ENCODE measurements at places on chromosomes 12 and 14. TPM values are rescaled to one million over a fixed set of nuclear protein-coding genes. Genes with fewer than 3 reads are reported as not detected.

SYCP3 gene
- 0.29 TPM for polyA plus RNA-seq

- DNase-seq = no peak
These were observed 53.0 kb upstream of the FRS2 start for GRCh38 chr12:69417231-69417630.

- no peak for DNase-seq
These were observed 19.2 kb downstream of the IL26 start for GRCh38 chr12:68206446-68206845.

DNA sequence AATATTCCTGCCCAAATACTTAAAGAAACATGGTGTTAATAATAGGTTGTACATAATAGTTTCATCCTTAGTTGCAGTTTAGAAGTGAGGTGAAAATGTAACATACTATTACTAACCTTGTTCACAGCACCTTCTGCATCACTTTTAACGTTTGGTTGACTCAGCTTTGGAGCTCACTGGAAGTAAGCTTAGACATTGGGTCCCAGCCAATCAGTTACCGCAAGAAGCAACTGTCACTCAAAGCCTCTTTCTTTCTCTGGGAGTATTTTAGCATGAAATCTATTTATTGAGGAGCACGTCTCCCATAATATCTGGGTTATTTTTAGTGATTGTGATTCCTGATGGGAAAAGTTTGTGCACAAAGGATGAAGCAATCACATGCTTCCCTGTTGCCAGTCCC is 472.6 kb downstream of the SNAPC1 start:
- no peak for DNase-seq

- DNase-seq = no peak
These were observed 242.6 kb downstream of the CPNE8 start for GRCh38 chr12:38662829-38663228.

LETMD1 gene
- polyA plus RNA-seq = 45.5 TPM

DNA sequence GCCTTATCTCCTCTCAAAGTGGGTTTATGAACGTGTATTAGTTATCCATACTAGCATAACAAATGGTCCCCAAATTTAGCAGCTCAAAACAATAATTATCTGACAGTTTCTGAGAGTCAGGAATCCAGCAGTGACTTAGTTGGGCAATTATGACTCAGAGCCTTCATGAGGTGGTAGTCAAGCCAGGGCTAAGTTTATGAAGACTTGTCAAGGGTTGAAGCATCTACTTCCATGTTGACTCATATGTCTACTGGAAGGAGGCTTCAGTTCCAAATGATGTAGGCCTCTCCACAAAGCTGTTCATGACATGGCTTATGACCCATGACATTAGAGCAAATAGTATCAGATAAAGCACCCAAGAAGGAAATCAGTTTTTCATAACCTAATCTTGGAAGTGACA is 73.2 kb downstream of the IPO8 start:
- DNase-seq = no peak

OR6C2 gene
- polyA plus RNA-seq = not detected

DNA sequence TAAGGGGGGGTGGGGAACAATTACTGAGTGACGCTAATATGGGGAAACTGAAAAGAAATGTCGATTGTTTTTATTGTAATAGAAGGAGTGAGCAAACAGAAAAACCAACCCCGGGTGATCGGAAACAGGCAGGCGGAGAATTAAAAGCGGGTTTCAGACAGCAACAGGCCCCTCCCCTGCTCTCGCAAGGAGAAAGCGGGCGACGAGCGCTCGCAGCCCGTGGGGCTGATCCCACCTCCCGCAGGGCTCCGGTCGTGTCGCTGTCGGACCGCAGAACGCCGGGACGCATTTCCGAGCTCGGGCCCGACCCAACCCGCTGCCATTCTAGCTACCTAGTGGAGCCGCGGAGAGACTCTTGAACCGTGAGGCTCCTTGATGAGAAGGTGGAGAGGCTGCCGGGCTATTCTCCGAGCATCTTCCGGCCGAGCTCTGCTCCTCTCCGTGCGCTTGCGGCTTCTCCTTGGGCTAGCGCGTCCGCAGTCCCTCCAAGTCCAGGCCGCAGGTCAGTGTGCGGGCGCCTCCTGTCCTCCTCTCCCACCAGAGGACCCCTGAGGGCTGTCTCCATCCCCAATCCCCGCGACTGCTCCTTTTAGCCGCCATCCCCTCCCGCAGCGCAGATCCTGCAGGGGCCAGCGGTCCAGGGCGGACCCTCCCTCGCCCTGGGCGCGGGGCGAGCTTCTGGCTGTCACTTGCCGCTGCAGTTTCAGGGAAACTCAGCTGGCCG is 4.1 kb upstream of the PAX9 start:
- DNase-seq = no peak

DHH gene
- polyA plus RNA-seq = not detected

DCN gene
- polyA plus RNA-seq = 2,071 TPM

DNA sequence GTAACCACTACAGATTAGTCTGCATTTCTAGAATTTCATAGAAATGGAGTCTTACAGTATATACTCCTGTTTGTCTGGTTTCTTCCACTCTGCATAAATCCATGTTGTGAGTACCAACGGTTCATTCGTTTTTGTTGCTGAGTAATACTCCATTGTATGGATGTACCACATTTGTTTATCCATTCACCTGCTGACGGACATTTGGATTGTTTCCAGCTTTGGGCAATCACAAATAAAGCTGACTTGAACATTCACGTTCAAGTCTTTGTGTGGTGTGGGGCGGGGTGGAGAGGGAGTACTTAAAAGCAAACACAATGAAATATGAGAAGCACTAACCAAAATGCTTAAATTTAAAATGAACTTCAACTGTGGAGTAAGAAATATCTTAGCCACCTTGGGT is 7.1 kb downstream of the HECTD4 start:
- DNase-seq = no peak

DNA sequence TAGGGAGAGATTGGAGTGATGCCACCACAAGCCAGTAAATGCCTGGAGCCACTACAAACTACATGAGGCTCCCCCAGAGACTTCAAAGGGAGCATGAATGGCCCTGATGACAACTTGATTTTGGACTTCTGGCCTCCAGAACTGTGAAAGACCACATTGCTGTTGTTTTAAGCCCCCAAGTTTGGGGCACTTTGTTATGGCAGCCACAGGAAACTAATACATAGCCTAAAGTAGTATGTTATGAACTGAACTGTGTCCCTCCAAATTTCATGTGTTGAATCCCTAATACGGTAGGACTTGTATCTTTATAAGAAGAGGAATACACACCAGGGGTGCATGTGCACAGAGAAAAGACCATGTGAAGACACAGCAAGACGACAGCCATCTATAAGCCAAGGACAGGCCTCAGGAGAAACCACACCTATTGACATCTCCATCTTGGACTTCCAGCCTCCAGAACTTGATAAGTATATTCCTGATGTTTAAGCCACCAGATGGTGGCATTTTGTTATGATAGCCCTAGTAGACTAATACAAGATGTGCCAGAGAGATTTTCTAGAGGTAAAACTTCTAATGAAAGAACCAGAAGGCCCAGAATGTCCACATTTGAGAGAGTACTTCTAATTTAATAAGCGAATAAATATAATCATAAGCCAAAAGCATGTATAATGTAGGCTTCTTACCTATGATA is 127.1 kb upstream of the BMP4 start:
- DNase-seq = no peak

- no peak for DNase-seq
These were observed 62.7 kb downstream of the ERC1 start for GRCh38 chr12:1053690-1054089.

SPTSSA gene
- polyA plus RNA-seq = 22.9 TPM

DNA sequence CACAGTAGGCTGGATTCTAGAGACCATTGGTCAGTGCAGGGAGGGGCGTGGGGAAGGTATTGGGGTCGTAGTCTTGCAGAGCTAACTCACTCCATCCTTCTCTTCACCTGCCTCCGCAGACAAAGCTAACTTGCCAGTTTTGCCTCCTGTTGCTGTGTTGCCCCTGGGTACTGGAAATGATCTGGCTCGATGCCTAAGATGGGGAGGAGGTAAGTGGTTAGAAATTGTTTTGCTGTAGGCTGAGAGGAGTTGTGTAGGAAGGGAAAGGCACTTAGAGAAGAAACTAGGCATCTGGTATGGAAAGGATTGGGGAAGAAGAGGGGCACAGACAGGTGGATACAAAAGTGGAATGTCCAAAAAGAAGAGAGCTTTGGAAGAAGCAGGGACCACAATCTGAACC is 11.1 kb downstream of the DGKA start:
- DNase-seq = no peak
